Kidney tubule cell (primary cell): ENCODE measurements at places on chromosomes 3 and 15.

DNA sequence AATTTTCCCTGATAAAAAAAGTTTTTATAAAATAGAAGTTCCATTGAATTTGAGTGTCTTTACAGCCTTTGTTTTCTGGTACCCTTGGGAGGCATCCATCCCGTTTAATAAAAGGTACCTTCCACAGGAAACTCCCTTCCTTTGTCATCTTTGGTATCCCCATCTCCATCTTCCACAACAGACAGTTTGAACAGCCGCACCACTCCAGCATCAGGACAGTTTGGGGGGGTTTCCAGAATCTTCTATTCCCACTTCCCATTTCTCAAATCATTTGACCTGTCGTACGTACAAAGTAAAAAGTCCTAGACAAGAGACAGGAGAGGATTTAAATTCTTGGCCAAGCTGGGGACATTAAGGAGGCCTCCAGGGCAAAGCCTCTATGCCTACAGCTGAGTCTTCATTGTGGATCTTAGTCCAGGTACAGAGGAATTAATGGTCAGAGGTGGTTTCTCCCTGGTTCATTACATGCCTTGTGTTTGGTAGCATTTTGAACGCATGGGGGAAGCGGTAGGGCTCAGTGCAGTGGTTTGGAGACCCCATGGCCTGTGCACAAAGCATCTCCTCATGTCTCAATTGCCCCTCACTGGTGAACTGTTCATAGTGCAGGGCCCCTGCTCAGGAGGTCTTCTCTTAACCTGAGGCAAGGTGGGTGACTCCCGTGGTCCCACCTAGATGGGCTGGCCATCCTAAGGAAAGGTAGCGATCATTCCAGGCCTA, 19.4 kb upstream of the BCL2A1 start:
- DNase-seq: no peak

GRCh38 chr15:26182441-26182840, 319.3 kb upstream of the ATP10A start:
- DNase-seq: no peak

- no peak for DNase-seq
Measured at GRCh38 chr3:186653984-186654383, 11.8 kb upstream of the HRG start.

GRCh38 chr3:86865506-86865905, 125.4 kb downstream of the VGLL3 start:
- no peak for DNase-seq

GRCh38 chr15:83955806-83956265, 279.7 kb upstream of the GOLGA6L4 start:
- DNase-seq: no peak

- no peak for DNase-seq
Measured at GRCh38 chr3:14392231-14392630, 10.2 kb upstream of the SLC6A6 start.

- no peak for DNase-seq
Measured at GRCh38 chr3:151675858-151676615, 57.7 kb upstream of the AADACL2 start.

DNA sequence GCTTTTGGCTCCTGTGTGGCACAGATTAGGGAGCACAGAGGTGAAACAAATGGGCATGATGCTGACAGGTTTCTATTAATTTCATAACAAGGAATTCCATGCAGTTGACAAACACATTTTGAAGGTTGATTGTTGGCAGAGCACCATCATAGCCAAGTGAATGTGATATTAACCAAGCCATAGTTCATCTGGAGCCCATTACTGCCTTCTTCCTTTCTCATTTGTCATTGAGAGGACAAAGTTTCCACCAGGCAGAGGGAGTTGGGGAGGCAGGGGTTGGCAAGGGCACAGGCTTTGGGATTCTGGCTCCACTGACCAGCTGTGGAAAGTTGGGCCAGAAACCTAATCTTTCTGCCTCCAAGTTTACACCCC, 325.2 kb downstream of the MFSD1 start:
- DNase-seq: no peak

GRCh38 chr15:28085489-28086174, 13.5 kb downstream of the OCA2 start:
- DNase-seq: no peak

- DNase-seq: peak; percentile 29
Measured at GRCh38 chr3:9251055-9251786, 1.8 kb upstream of the SRGAP3 start.

GRCh38 chr3:42683875-42684598, 1.3 kb upstream of the KLHL40 start:
- peak; percentile 90 for DNase-seq

DNA sequence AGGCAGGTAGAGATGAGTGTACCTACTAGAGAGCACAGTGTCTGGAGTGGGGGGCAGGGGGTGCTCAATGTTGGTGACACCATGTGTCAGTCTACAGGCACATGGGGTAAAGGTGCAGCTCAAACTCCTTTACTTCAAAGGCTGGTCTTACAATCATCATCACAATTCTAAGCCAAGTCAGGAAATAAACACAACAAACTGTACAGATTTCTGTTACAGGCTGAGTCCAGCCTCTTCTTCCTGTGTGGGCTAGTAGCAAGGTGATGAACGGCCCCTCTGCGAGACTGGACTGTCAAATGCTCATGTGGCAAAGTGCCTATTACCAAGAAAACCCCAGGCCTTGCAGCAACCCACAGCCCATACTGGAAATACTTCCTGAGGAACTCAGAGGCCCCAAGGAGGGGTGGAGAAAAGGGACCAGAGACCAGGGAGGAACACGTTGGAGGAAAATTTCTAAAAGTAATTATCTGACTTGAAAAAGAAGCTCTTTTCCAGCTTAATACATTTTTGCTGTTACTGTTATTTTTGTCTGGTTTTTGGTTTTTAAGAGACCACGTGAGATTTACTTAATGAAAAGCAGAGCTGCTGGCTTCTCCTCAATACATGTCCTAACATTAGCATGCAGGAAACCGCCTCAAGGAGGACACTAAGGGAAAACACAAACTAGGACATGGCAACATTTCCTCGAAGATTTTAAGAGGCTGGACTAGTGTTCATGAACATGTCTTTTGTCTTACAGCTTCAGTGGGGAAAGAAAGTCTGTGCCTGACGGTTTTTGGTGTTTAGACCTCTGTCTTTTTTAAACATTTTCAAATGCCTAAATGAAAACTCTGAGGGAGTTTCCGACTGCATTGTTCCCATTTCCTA, 29.5 kb downstream of the TBC1D2B start:
- DNase-seq: no peak

- no peak for DNase-seq
Measured at GRCh38 chr3:5197022-5197421, 9.5 kb downstream of the EDEM1 start.

DNA sequence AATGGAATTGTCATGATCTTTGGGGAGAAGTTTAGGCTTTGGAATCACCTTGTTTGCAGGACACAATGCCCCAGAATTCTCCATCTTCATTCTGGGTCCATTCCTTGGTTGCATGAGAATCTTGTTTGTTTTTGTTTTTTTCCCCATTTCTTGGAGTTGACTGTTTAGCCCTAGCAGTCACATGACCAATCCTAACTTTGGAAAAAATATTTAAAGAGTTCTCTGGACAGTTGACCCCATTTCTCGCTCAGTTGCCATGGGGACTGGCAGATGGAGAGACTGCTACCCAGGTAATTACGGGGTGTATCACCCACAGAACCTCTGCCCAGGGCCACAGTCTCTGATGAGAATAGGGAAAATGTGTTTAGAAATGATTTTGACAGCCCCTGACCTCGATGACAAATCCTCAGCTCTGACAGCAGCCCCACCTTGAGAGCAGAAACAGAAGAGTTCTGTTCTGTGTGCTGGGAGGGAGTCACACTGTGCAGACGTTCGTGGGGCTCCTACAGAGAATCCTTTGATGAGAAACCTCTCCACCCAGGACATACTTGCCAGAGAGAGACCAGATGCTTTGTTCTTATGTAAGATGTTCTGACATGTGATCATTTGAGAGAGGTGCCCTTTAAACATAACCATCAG, 57.7 kb downstream of the IL16 start:
- DNase-seq: no peak

GRCh38 chr3:10703875-10704274, 112.2 kb upstream of the SLC6A11 start:
- peak; percentile 79 for DNase-seq

- peak; percentile 14 for DNase-seq
Measured at GRCh38 chr3:37054370-37054769, 61.1 kb downstream of the MLH1 start.

- DNase-seq: peak; percentile 60
Measured at GRCh38 chr3:49244581-49245205, 32.3 kb downstream of the C3orf62 start.

GRCh38 chr3:124455891-124456290, 274.4 kb upstream of the UMPS start:
- no peak for DNase-seq

DNA sequence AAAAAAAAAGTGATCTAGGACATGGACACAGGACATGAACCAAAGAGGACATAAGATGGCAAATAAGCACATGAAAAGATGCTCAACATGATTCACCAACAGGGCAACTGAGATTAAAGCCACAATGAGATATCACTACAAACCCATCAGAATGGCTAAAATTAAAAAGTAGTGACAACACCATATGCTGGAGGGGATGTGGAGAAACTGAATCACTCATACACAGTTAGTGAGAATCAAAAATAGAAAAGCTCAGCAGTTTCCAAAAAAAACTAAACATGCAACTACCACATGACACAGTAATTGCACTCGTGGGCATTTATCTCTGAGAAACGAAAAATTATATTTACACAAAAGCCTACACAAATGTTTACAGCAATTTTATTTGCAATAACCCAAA, 27.9 kb upstream of the ACKR4 start:
- DNase-seq: no peak

DNA sequence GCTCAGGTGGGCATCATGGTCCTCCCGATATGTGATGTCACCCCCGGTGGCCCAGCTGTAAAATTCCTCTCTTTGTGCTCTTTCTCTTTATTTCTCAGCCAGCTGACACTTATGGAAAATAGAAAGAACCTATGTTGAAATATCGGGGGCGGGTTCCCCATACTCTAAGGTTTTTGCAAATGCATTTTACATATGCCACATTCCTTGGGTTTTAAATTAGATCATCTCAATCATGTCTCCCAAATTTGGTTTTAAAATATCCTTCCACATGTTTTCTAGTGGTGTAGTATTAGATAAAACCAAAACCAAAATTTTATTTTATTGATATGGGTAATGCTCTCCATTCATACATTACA, 4.4 kb upstream of the TMEM62 start:
- DNase-seq: no peak

- no peak for DNase-seq
Measured at GRCh38 chr3:50483374-50483773, 20.1 kb downstream of the CACNA2D2 start.

DNA sequence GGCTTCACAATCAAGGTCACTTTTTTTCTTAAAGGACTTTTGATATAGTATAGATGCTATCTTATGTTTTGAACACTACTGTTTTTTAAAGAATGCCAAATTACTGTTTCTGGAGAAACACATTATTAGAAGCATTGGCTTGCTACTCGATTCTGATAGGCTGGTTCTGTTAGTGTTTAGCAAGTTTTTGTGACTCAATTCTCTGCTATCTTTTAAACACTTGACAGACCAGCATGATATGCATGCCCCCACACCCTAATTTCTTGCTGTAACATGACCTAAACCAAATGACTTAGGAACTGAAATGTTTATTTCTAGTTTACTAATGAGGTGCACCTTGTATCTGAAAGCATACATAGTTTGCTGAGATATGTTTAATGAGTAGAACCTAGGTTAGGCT, 5.5 kb upstream of the IL20RB start:
- no peak for DNase-seq

DNA sequence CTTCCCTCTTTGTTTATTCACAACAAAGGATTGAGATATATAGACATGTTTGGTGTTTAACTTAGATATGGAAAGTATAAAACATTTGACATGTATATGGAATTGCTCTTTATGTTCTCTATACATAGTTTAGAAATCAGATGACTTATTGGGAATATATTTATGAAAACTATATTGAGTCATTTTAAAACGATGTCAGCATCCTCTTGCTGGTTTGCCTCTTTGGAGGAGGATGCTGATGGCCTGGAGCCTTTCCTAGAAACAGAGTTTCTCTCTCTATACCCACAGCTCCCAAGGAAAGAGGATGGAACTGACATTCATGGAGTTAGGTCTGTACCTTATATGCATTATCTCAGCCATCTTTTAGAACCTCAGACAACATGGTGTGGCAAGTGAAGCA, 40.3 kb downstream of the ZBTB38 start:
- no peak for DNase-seq

- DNase-seq: no peak
Measured at GRCh38 chr15:88403351-88403791, 63.8 kb downstream of the MRPL46 start.

GRCh38 chr15:68644083-68644904, 65.5 kb downstream of the CORO2B start:
- peak; percentile 66 for DNase-seq

- no peak for DNase-seq
Measured at GRCh38 chr3:29156086-29156715, 124.7 kb upstream of the RBMS3 start.

DNA sequence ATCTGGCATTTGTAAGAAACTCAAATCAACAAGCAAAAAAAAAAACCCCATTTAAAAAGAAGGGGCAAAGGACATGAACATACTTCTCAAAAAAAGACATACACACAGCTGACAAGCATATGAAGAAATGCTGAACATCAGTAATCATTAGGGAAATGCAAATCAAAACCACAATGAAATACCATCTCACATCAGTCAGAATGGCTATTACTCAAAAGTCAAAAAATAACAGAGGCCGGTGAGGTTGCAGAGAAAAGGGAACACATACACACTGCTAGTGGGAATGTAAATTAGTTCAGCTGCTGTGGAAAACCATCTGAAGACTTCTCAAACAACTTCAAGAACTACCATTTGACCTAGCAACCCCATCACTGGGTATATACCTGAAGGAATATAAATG, 199.4 kb upstream of the THBS1 start:
- DNase-seq: peak; percentile 73

GRCh38 chr15:41688671-41689070, 28.5 kb downstream of the MGA start:
- no peak for DNase-seq

DNA sequence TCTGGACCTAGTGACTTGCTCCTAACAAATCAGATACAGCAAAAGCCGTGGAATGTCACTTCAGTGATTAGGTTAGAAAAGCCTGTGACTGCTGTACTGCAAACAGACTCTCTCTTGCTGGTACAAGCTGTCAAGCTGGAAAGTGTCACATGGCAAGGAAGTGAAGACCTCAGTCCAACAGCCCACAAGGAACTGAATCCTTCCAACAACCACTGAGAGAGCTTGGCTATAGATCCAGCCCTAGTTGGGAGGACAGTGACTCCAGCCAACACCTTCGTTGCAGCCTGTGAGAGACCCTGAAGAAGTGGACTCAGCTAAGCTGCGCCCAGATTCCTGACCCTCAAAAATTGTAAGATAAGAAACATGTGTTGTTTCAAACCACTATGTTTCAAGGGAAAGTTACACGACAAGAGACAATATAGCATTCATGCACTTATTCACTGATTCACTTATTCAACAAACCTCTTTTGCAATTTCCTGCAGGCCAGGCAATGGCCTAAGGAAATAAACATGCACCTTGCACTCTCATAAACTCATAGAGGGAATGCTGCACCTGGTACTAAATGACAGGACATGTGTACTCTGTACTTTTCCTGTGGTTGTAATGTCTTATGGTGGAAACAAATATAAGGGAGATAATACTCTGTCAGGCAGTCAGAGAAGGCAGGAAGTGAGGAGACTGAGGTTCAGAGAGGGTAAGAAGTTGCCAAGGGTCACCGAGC, 142.9 kb downstream of the CADPS start:
- DNase-seq: no peak
